NCI-H2227 treated with DMSO at 0.1 percent for 48 hours (cell line): ENCODE measurements at places on chromosomes 12 and 14.

GRCh38 chr12:130788515-130788914 is 50.5 kb downstream of the STX2 start:
- no peak for DNase-seq

GRCh38 chr12:96438330-96438729 is 38.1 kb upstream of the CDK17 start:
- no peak for DNase-seq

GRCh38 chr12:122116707-122117535 is 38.4 kb downstream of the MLXIP start:
- DNase-seq: no peak

- no peak for DNase-seq
Observed at GRCh38 chr14:78446807-78447206, 276.6 kb downstream of the NRXN3 start.
